Activated T-cell treated with anti-CD3 and anti-CD28 coated beads, Interleukin-2, amount 50 U/mL, for 4 hours (primary cell): ENCODE measurements at places on chromosomes 5 and 9. TPM values are rescaled to one million over a fixed set of nuclear protein-coding genes. Genes with fewer than 3 reads are reported as not detected.

DNA sequence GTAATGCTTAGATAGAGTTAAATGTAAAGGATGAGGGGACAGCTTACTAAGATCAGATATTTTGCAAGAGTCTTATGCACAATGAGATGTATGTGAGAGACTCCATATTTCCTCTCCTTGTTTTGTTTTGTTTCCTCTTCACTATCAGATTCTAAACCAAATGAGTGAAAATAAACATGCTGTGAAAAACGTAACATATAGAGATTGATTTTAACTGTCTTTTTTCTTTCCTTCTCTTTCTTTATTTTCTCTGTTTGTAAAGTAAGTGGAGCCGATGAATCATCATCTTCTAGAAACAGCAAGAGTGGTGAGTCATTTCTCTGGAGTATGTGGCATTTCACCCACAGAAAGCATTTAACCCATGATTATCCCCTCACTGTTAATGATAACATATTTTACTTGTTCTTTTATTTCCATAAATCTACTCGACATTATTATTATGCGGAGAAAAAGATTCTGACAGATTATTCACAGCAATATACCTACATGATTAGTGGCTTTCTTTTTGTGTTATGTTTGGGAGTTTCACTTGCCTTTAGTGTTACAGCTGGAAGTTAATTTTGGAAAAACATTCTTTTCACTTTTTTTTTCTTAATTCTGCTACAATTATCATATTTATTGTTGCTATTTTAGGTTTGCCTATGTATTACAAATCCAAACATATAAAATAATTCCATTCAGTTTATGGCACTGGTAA is 2.1 kb upstream of the ANXA1 start:
- no peak for DNase-seq

GRCh38 chr5:157352756-157353340 is 86.9 kb downstream of the CYFIP2 start:
- no peak for DNase-seq

- DNase-seq = no peak
These were observed 776.7 kb downstream of the DTWD2 start for GRCh38 chr5:118211606-118212005.

GRCh38 chr5:137888466-137888862 is 793 bp upstream of the PKD2L2 start:
- DNase-seq = no peak

GRCh38 chr5:135974021-135974600 is 19.3 kb upstream of the LECT2 start:
- no peak for DNase-seq

DNA sequence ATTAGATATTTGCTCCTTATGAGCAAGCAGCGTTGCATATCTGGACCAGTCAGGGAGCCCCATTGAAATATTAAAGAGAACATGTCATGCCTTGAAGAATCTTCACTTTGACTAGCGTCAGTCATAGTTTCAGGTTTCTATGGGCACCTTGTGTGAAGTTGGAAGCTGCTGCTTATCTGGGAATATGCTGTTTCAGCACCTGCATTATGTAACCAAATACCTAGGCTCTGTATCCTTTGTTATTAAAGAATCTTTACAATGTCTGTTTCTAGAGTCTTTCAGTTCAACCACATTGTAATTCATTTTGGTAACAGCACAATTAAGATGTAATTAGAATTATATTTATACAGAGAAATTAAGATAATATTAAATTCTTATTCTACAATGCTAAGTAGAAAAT is 818.8 kb upstream of the TYRP1 start:
- no peak for DNase-seq

DNA sequence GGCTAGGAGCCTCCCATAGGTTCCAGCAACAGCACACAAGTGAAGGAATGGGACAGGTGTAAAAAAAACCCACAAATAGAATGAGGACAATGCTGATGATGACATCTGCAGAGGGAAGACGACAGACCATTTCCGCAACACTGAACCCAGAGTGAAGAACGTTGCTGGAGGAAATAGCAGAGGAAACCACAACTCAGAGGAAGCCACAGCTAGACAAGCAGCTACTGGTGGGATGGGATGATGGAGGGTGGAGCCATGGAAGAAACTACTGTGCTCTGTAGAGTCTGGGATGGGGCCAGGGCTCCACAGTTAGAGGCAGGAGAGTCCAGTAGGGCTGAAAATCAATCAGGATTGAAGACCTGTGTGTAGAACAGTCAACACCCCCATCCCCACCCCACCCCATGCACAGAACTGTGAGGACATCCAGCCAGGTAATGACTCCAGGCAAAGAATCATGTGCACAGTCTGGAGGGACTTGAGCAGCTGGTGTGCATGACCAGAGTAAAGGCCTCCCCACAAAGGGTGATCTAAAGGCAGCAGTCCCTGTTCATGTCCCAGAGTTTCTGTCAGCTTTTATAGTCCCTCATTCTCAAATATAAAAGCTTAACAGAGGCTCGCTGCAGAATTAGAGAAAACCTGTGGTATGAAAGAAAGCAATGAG is 65.2 kb upstream of the SPIN1 start:
- peak; percentile 27 for DNase-seq

C5orf52 gene
- not detected for total RNA-seq

ANKRD55 gene
- 0.21 TPM for total RNA-seq

GTF2H2 gene
- total RNA-seq = 96.8 TPM

NDOR1 gene
- total RNA-seq = 50.5 TPM

POU5F2 gene
- total RNA-seq = 0.29 TPM

ABITRAM gene
- total RNA-seq = 17.1 TPM
